ENCODE measurements at places on chromosomes 13 and 19.
A peak's percentile ranks its signal among the peaks of the same experiment; 100 is the strongest.

DNA sequence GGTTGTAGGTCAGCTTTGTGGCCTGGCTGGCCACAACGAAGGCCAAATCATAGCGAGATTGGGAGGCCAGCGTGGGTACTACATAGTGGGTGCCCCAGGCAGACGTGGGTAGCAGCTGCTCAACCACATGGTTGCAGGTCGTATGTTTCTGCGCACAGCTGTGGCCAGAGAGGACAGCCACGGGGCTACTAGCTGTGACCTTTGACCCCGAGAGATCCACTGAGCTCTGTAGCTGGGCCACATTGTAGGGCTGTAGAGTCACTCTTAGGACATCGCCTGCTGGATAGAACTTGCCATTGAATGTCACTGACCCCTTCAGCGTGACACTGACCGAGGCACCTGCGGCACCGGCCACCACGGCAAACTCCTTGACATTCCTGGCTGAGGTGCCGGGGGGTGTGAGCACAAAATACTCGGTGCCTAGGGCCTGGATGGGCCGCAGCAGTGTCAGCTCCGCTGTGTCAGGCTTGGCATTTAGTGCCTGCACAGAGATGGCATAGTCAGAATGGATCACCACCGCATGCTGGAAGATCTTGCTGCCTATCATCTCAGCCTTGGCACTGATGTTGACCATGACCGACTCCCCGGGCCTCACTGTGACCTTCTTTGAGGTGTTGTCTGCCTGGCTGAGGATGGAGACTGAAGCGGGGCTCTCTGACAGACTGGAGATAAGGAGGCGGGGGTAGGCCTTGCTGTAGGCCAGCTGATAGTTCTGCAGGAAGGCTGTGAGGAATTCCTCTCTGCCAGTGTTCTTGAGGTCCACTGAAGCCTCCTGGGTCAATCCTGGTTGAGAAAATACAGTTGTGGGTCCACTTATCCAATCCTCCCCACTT is 6.7 kb downstream of the FCGBP start:
- DNase-seq, result no peak

- DNase-seq, result no peak
Observed at GRCh38 chr13:92317066-92317465, 909.5 kb upstream of the GPC6 start.

DNA sequence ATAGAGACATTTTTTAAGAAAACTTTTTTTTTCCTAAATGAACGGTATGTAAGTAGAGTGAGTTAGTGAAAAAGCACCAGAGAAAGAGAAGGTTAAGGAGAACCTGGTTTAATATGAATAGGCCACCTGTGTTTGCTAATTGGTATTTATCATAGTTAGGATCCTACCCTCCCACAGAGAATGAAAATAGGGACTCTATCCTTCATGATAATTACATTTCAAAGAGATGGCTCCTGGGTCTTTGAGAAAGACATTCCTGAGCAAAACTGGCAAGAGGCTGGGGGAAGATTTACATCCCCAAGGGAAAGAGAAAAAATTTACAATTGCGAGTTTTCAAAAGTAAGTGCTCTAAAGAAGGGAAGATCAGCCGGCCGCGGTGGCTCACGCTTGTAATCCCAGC is 1284.5 kb downstream of the SLITRK1 start:
- DNase-seq, result no peak

GRCh38 chr13:50787316-50788195 is 55.9 kb downstream of the DLEU7 start:
- DNase-seq, result no peak

DNA sequence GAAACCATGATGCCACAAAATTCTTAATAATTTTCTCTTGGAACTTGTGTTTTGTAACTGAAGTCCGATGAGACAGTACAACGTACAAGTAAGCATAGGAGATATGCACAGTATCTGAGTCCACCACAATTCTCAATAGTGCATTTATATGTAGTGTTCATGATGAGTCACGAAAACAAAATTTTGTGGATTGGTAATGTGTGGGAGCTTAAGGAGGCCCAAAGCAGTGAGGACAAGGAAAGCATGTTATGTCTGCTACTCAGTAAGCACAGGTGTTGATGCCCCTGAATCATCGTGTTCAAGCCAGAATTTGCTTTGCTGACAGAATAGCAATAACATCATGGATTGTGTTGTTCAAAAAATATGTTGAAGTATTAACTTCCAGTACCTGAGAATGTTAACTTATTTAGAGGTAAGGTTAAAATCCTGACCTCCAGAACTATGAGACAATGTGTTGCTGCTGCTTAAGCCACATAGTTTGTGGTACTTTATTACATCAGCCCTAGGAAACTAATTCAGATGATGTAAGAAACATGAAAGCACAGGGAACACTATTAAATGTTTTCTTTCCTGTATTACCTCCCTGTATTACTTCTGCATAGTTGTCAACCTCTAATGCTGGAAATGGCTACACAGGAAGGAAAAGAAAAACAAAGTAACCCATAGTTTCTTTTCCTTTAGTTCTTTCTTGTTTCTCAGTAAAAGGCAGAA is 201.3 kb downstream of the SLITRK6 start:
- no peak for DNase-seq

- DNase-seq, result no peak
Observed at GRCh38 chr13:40874138-40874779, 84.8 kb downstream of the SLC25A15 start.

GRCh38 chr13:113142876-113143275 is 15.6 kb upstream of the PROZ start:
- no peak for DNase-seq

GRCh38 chr19:55368701-55369563 is 1.3 kb downstream of the IL11 start:
- peak; percentile 54 for DNase-seq

- DNase-seq, result no peak
Observed at GRCh38 chr13:28147495-28147894, 9.2 kb downstream of the PAN3 start.

- no peak for DNase-seq
Observed at GRCh38 chr13:86689911-86690310, 890.7 kb upstream of the SLITRK6 start.

GRCh38 chr13:28117689-28118377 is 17.5 kb upstream of the FLT3 start:
- no peak for DNase-seq
